ENCODE measurements at places on chromosomes 6 and 20.

DNA sequence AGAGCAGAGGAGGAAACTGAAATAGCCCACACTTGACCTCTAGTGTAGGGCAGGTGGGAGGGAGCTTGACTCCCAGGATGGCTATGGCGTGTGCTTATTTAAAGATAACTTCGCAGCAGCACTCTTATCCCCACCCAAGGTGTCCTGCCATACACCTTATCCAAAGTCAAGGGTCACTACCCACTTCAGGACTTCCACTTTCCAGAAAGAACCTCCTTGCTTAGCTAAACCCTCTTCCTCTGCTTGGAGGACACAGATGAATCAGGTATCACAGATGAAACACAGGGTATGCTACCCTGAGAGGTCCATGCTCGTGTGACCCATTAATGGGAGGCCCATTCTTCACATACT lies 2.3 kb downstream of the RIN2 start:
- DNase-seq: no peak

- no peak for DNase-seq
Measured at GRCh38 chr20:17735206-17735804, 35.5 kb downstream of the BANF2 start.

DNA sequence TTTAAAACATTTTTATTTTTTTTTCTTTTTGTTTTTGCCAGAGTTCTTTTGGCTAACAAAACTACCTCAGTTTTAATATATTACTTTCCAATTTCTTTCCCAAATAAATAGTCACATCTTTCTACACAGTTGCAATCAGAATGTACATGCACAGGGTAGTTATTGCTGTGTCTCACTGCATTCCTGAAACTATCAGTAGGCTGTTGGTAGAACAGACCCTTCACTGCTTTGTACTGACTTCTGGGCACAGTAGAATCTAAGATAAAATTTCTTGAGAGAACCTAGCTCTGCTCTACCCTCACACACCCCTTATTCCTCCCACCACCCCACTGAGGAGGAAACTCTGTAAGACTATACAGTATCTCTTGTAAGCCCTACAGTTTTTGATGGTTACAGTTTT lies 19.9 kb downstream of the TPX2 start:
- DNase-seq: no peak

DNA sequence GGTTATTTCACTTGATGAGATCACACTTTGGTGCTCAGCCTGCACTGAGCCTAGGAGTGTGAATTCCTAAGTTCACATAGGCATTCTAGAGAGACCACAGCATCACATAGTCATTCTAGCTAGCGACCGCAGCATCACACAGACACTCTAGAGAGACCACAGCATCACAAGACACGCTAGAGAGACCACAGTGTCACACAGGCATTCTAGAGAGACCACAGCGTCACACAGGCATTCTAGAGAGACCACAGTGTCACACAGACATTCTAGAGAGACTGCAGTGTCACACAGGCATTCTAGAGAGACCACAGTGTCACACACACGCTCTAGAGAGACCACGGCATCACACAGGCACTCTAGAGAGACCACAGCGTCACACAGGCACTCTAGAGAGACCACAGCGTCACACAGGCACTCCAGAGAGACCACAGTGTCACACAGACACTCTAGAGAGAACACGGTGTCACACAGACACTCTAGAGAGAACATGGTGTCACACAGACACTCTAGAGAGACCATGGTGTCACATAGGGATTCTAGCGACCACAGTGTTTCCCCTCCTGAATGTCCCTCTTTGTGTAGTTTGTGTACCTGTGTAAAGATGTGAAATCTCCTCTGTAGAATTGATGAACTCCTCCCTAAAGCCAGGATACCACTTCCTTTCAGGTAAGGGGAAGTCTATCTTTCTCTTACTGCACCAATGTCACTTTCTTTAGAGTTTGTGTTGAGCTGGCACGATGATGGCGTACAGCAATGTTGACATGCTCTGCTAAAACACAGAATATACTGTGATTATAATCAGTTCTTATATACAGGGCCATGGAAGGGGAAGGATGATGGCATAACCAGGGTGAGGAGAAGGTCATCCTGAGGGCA lies 169.4 kb downstream of the ZDHHC14 start:
- no peak for DNase-seq

DNA sequence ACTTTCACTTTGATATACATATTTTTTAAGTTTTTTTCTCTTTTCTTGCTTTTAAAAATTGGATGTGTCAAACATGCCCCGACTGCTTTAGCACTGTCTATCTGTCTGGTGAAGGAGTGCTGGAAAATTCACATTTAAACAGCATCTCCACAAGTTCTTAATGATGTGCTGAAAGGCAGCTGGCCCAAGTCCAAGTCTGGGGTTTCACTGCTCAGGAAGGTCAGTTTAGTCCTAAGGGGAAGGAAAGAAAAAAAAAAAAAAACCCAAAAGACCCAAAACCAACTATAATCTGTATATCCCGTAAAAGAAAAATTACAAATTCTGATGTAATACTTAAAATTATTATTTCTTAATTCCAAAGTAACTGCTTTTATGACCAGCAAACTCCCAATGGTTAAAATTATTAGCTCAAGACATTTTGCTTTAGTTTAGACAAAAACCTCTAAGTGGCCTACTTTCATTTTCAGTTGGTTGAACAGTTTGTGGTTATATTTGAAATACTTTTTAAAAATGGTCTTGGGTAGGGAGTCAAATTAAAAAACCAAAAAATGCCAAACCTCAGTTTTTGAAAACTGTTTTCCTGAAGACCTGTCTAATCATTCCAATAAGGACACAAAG lies 79.5 kb upstream of the PREP start:
- DNase-seq: no peak

DNA sequence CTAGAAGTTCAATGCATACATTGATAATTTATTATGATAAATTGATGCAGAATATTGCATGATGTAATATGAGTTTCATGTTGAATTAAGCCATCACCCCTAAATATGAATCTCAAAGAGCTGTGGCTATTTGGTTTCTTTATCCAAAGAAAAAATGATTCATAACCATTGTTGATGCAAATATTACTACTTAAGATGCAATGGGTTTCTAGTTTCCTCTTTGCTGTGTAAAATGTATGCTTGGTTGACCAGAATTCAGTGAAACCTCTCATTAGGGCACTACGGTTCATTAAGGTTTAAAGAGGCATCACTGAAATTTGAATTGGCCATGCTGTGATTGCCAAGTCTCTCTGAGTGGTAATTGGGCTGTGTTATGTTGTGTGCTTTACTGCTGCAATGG lies 492.5 kb upstream of the FLRT3 start:
- no peak for DNase-seq

- DNase-seq: no peak
Measured at GRCh38 chr6:131989036-131989435, 37.9 kb upstream of the CCN2 start.

DNA sequence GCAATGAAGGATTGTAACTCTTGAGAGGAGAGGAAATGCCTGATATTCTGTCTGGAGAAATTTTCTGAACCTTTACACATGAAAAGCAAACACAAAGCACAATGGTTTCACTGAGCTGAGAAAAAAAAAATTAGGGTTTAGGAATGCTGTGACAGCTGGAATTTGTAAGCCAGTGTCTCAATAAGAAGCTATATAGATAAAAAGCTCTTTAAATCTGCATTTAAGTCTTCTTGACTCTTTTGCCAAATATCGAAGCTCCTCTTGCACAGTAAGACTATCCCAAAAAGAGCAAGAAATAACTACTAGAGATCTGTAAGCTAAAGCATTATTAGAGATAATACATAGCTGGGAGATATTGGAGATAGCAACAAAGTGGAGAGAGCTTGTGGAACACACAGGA lies 1334.0 kb upstream of the CITED2 start:
- no peak for DNase-seq

- no peak for DNase-seq
Measured at GRCh38 chr6:42133926-42134325, 8.5 kb downstream of the C6orf132 start.

- DNase-seq: no peak
Measured at GRCh38 chr6:21019614-21020013, 485.4 kb downstream of the CDKAL1 start.

DNA sequence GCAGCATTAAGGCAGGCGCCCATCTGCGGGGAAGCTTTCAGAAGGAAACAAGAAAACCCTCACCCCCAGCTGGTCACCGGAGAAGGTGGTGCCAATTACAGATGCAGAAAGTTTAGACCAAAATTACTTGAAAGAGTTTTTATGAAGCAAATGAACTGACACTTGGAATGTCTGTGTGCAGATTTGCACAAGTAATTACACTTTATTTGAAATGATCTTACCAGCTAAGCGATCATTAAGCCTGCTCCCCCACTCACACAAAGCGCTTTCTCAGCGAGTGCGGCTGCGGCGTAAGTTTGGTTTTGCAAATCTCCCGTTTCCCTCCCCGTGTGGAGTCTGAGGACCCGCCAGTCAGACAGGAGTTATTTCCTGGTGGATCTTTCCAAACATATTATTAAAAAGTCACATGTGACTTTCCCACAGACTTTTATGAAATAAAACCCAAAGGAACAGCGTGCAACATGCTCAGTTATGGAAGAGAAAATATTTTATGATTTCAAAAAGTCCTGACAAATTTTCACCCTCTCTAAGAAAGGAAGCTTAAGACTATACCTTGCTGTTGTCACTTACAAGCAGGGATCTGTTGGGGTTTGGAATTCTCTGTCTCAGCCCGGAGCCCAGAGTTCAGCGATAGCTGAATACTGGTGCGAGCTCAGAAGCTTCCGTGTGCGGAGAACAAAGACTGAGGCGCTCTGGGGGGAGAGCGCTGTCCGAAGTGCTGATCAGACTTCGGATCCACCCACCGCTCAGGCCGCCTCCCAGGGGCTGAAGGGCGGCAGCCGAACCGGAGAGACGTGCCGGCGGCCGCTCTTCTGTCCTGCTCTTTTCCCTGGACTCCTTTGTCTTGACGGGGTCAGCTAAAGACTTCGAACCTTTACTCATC lies 2.7 kb upstream of the MYT1 start:
- DNase-seq: no peak

GRCh38 chr6:20266851-20267608 lies 54.8 kb upstream of the MBOAT1 start:
- DNase-seq: peak; percentile 6

Data from GM12892 (cell line).